ENCODE measurements at places on chromosomes 3 and 15.

DNA sequence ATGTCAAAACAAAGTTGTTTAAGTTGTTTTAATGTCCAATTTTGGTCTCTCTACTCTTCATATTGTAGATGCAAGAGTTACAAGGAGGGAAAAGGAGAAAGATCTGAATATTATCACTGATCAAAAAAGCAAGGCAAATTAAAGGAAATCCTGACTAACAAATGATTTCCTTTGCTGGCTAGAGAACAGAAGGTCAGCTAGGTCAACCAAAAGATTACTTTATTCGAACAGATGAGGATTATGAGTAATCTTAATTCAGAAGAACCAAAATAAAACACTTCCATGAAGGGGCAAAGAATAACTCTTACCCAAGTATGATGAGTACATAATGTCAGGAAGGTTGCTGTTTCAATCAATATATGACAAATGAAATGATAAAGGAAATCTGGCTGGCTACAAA is 33.8 kb downstream of the CPNE4 start:
- DNase-seq, result no peak

- no peak for DNase-seq
These were observed 4.5 kb upstream of the SCG5 start for GRCh38 chr15:32636908-32637567.

- peak; percentile 56 for DNase-seq
These were observed 130.5 kb downstream of the TNIK start for GRCh38 chr3:171329746-171330145.

DNA sequence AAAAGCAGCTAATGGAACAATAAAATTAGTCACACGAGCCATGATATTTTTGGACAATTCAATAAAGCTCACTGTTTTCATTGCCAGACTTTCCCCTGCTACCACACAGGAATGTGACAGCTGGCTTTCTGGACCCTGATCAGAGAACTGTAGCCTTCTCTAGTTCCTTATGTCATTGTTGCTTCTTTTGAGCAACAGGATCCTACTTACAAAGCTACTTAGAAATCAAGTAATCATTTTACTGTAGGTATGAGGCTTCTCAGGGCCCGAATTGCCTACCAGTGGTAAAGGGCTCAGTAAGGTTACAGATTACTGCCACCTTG is 94.3 kb upstream of the AADACL2 start:
- no peak for DNase-seq

DNA sequence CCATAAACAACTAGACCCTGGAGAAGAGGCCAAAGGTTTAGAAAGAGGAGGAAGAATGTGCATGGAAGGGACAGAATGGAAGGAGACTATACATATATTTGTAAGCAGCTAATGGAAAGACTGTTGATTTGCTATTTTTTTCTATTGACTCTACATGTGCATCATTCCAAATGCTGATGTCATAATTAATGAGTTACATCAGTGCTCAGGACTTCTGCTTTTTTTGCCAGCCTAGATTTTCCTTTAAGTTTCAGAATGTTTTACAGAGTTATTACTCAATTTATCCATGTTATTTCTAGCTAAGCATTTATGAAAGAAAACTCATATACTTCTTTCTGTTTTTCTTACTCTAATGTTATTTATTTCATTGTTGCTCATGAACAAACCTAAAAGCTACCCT is 62.6 kb upstream of the VGLL3 start:
- no peak for DNase-seq

GRCh38 chr3:13834258-13835035 is 45.4 kb downstream of the WNT7A start:
- no peak for DNase-seq

- DNase-seq, result no peak
These were observed 359.3 kb downstream of the GAP43 start for GRCh38 chr3:115982629-115983028.

DNA sequence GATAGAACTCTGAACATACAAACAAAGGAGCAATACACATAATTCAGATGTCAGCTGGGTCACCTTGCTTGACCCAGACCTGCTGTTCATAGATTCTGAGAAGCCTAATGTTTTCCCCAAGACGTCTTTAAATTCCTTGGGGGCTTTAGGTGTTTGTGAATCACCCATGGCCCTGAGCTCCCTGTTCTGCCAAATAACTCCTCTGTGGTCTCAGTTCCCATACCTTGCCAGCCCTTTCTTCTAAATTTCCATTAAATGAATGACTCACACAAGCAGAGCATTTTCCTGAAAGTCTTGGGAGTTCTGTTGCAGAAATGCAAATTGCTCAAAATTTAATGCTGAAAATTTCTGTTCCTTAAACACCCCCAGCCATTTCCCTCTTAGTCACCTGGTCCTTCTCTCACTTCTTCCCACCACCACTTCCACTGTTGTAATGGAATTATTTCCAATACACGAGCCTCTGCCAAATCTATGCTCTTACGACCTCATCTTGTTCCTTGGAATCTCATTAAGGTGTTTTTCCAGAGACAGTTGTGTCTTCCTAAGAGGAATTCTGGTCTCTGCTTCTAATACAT is 33.4 kb upstream of the PSMD6 start:
- DNase-seq, result no peak

GRCh38 chr15:46207341-46207740 is 572.5 kb downstream of the SQOR start:
- no peak for DNase-seq

GRCh38 chr3:123733805-123734526 is 149.1 kb upstream of the HACD2 start:
- no peak for DNase-seq

DNA sequence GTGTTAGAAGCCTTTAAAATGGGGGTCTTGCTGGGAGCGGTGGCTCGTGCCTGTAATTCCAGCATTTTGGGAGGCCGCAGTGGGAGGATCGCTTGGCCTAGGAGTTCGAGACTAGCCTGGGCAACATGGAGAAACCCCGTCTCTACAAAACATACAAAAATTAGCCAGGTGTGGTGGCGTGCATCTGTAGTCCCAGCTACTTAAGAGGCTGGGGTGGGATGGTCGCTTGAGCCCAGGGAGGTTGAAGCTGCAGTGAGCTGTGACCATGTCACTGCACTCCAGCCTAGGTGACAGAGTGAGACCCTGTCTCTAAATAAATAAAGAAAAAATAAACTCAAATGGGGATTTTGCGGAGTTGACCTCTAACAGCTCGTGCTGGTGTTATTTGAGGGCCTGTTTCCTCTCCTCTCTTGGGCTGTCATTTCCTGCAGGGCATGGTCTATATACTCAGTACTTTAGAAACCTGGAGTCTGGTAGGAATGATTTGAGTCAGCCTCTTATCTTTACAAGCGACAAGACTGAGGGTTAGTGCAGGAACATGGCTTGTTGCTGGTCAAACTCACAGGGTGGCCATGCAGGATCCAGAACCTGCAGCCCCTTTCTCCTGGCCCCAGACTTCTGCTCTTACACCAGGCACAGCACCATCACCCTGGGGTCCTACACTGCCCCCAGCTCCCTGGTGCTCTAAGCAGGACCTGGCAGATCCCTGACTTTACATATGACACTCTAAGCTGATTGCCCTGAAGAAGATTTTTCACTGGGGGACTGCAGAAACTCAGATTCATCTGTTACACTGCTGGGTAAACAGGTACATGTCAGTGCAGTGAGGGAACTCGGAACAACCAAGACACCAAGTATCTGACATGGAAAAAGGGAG is 15.1 kb downstream of the EHD4 start:
- no peak for DNase-seq

DNA sequence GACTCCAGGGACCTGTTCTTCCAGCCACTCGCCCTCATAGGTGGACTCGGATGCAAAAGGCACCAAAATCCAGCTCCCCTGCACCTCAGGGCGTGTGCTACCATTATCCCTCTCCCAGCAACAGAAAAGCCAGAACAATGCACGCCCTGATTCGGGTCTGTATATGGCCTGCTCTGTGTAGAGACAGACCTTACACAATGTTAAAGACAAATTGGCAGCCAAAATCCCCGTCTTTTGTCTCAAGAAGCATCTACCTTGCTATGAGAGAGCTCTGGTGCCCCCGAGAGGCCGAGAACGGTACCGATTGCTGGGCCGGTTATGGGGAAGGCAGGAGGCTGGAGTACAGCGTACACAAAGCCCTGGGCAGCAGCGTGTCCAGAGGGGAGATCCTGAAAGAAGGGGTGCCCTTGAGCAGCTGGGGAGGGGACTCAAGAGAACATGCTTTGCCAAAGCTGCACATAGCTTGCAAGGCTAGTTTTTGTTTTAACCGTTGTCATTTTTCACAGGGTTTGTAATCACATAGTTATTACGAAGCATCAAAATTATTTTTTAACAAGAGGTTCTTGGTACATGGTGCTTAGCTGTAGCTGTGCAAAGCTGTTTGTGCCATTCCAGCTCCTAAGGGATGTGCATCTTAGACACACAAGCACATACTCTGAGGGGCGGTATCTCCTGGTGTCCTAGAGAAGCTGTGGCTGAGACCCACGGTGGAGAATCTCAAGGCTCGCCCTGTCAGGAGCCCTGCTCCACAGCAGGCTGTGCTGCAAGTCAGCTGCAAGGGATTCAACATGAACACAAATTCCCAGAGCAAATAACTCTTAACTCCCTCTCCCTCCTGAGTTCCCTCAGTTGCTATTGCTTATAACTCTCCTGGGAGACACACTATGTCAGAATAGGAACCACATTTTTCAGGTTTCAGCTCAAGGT is 461.5 kb upstream of the PPP2R3A start:
- peak; percentile 93 for DNase-seq

GRCh38 chr3:130699765-130700164 is 46.9 kb downstream of the PIK3R4 start:
- peak; percentile 9 for DNase-seq

- no peak for DNase-seq
These were observed 955 bp downstream of the CDCP1 start for GRCh38 chr3:45145223-45145622.

DNA sequence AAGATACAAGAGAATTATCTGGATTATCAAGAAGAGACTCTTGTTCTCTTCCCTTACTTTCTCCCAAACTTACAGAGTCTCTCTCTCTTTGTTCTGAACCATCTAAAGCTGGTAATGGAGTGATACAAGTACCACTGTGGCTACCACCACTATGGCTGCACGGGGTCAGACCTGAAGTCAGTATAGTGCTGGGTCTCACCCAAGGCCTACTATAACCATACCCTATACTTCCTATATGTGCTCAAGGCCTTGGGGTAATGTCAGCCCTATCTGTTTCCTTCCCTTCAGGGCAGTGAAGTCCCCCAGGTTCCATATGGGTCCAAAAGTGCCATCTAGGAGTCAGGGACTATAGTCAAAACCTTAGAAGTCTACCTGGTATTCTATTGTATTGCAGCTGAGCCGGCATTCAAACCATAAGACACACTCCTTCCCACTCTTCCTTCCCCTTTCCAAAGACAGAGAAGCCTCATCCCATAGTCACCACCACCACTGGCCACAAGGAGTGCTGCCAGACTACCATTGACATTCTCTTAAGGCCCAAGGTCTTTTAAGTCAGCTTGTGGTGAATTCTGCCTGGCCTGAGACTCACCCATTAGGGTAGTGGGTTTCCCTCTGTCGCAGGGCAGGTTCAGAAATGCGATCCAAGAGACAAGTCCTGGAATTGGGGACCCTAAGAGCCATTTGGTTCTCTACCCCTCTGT is 615.0 kb upstream of the NECTIN3 start:
- DNase-seq, result no peak

DNA sequence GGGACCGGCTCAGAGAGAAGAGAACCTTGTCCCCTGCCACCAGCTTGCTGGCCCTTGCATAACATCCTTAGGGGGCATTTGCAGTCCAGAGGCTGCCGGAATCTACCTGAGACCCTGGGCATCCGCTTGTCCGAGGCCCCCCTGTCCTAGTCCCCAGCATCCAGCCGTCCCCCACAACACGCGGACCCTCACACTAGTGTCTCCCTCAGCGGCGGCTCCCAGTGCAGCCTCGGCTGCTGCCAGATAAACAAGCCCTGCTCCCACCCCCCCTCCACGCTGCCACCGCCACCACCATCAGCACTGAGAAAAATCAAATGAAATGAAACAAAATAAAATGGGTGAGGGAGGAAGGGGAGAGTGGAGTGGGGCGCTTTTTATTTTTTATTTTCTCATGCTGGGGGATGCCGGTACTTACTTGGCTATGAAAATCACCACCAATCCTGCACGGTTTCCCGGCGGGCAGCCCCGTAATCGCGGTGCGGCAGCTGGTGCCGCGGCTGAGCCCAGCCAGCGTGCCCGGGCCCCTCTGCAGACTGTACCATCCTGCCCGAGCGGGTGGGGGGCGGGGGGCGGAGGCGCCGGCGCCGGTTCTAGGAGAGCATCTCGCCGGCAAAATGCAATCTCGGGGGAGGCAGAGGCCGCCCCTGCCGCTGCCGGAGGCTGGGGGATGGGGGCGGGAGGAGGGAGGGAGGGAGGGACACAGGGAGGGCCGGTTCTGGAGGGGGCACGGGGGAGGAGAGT is at the start of gene ATP2B2:
ATP2B2 (minus strand) TSS at position 537 of the 741 bp plus-strand sequence. CDS start 56,043 bp downstream, outside the sequence.
- peak; percentile 82 for DNase-seq

- DNase-seq, result peak; percentile 32
These were observed 1.4 kb downstream of the CYFIP1 start for GRCh38 chr15:22978691-22979237.

DNA sequence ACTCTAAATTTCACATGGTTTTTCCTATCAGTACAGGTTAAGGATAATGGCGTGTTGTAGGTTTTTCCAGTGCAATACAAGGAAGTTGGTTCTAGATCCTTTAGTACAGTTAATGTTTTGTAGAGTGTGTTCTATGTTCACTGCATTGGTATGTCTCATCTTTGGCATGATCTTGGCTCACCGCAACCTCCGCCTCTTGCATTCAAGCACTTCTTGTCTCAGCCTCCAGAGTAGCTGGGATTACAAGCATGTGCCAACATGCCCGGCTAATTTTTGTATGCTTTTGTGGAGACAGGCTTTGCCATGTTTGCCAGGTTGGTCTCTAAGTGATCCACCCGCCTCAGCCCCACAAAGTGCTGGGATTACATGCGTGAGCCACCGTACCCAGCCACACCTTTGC is 30.4 kb downstream of the SNRPN start:
- DNase-seq, result no peak

GRCh38 chr3:176970770-176971169 is 226.5 kb downstream of the TBL1XR1 start:
- no peak for DNase-seq

- peak; percentile 27 for DNase-seq
These were observed 182.5 kb downstream of the FOXP1 start for GRCh38 chr3:71400986-71401451.

GRCh38 chr3:184791171-184791570 is 20.8 kb upstream of the VPS8 start:
- no peak for DNase-seq

- peak; percentile 38 for DNase-seq
These were observed 62.7 kb upstream of the KLF13 start for GRCh38 chr15:31263751-31264558.

DNA sequence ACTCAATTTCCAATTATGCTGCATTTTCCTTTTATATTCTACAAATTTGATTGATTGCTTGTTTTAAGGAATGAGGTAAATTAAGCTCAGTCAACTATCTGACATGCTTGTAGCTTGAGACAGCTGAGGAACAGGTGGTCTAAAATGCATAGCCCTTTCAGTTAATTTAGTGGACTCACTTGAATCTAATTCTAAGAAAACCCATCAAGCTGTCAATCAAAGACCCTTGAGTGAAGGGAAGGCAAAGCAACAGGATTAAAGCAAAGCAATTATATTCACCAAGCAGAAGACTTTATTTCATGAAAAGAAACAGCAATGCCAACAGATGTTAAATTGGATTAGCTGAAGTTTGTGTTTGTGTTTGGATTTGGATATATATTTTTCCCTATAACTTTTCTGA is 228.5 kb downstream of the ARPP21 start:
- peak; percentile 23 for DNase-seq

Data from eye (tissue), 1 donor.